ENCODE measurements at places on chromosomes 13 and 19.

DNA sequence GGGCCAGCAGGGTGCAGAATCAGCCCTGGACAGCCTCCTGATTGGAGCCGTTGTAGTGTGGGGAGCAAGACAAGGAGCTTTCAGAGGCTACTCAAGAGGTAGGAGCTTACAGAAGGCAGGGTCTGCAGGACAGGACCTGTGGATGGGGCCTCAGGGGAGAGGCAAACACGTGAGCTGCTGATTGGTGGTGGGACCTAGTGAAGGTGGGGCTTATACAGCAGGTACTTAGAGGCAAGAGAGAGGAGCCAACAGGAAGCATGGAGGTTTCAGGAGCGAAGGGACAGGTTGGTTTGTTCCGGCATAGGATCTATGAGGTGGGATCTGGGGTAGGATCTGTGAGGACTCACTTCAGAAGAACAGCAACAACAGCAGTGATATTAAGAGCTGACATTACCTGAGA lies 32.4 kb downstream of the ZSWIM4 start:
- no peak for DNase-seq

DNA sequence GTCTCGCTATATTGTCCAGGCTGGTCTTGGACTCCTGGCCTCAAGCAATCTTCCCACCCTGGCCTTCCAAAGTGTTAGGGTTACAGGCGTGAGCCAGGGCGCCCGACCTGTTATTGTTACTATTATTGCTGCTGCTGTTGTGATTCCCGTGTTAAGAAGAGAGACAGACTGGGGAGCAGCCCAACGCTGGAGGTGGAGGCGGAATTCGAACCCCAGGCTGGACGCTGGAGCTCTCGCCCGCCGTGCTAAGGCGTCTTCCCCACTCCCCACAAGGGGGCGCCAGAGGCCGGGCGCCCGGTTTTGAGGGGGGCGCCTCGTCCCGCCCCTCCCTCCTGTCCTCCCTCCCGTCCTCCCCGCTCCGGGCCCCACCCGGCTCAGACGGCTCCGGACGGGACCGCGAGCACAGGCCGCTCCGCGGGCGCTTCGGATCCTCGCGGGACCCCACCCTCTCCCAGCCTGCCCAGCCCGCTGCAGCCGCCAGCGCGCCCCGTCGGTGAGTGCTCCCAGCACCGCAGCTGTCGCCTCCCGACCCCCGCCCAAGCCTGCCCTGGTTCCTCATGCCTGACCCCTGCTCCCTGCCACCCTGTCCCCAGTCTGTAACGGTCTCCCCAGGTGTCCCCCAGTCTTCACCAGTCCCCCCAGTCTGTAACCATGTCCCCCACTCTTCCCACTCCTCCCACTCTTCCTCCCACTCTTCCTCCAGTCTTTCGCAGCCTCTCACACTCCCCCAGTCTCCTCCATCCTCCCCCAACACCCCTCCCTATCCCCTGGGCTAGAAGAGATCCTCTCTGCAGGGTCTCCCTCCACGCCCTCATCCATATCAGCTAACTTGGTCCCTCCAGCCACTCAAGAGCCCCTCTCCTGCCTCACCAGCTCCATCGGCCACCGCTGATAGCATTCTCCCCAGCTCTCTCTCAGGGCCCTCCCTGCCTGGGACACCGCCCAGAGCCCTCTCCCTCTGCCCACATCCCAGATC lies at the start of gene EHD2:
TSS of gene EHD2 (plus strand) at position 377 of the 976 bp plus-strand sequence. CDS start 3,191 bp downstream, outside the sequence.
- DNase-seq = no peak

- DNase-seq = no peak
These were observed 38.8 kb downstream of the FGF9 start for GRCh38 chr13:21709697-21710096.

- no peak for DNase-seq
These were observed 2.6 kb downstream of the VAV1 start for GRCh38 chr19:6774821-6775707.

GRCh38 chr19:41871573-41872383 lies 5.3 kb upstream of the CD79A start:
- DNase-seq = no peak

DNA sequence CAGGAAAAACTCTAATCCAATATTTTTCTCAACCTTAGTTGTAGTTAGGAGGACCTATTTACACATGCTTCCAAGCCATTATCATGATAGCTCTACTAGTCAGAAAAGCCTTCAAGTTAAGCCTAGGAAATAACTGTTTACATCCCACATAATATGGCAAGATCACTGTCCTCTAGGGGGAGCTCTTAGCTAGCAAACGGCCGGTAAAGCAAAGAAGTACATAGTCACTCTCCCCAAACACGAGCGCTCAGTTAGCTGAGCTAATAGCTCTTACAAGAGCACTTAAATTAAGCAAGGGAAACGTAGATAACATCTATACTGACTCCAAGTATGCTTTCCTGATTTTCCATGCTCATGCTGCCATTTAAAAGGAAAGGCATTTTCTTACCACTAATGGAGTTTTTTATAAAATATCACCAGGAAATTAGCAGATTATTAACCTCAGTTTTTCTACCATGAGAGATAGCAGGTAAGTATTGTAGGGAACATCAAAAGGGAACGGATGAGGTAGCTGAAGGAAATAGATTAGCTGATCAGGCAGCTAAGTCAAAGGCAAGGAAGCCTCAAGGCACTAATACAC lies 100.6 kb upstream of the PABPC3 start:
- peak; percentile 27 for DNase-seq

- DNase-seq = no peak
These were observed 88.2 kb downstream of the KCTD12 start for GRCh38 chr13:76798037-76798436.

- no peak for DNase-seq
These were observed 7.2 kb downstream of the MICU2 start for GRCh38 chr13:21596722-21597121.

DNA sequence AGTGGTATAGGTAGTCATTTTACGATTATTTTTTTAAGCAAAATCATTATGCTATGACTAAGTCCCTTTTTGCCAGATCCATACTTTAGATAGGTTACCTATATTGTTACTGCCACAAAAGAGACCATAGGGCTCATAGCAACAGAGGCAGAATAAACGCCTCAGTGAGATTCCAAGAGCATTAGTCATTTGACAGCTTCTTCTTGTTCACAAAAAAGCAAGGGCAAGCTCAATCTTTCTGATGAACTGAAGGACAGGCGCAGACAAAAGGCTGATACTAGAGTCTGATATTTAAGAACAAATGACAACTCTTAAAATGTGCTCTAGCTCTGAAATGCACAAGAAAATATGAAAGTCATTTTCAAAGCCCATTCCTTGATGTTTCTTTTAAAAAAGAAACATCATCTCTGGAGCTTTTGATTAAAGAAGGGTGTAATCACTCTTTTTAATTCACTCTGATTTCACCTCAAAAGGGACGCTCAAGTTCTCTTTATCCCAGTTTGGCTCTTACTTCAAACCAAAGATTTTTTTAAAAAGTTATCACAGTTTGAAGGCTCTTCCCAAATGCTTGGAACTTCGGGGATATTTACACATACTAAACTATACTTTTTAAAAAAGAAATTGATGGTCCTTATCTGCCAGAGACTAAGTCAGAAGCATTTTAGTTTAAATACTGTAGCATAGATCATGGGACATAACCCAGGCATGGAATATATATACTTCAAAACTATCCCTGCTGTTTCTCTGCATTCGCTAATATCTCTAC lies 187.2 kb downstream of the EFNB2 start:
- no peak for DNase-seq

DNA sequence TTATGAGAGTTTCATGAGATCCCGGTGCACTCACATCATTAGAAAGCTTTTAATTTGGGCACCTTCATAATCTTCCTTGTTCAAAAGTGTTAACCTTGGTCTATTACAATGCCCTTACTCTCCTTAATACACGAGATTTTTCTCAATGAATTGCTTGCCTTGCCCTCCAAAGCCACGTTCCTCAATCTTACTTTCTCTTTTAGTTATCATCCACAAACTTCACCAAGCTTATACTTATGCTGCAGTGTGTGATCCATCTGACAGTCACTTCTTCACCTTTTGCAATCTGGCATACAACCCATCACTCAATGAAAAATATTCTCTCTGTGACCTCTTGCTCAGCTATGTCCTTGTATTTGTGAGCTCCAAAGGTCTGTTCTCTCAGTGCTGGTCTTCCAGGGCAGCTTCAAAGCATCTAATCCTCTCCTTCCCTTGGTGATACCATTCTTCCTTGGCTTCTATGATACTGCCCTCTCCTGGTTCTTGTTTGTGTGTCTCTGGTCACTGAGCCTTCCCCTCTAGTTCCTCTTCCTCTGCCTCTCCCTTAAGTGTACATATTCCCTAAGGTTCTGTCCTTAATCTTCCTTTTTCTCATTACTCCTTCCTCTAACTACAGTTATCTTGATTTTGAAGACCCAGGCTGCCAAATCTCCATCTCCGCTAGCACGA lies 202.2 kb upstream of the STARD13 start:
- DNase-seq = no peak

- no peak for DNase-seq
These were observed 21.8 kb upstream of the OBI1 start for GRCh38 chr13:78680576-78681350.

GRCh38 chr19:17830567-17831418 lies 9.5 kb upstream of the INSL3 start:
- DNase-seq = no peak

DNA sequence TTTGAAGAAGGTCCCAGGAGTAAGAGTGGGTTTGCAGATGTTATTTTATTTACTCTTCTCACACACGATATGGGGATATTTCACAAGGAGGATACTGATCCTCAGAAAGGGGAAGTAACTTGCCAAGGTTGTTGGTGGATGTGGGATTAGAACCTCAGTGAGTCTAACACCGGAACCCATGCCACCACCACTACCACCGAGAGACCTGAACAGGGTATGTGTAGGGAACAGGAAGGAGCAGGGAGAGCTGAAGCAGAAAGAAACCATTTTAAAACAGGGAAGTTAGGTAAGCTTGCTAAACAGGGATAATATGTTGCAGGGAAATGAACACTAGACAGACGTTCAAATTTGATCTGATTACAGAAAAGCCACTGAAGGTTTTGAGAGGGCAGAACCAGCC lies 11.6 kb upstream of the CEACAM3 start:
- DNase-seq = no peak

- DNase-seq = peak; percentile 77
These were observed 56.2 kb downstream of the USPL1 start for GRCh38 chr13:30673669-30674521.

GRCh38 chr13:39875111-39875987 lies 219.9 kb downstream of the COG6 start:
- DNase-seq = no peak

DNA sequence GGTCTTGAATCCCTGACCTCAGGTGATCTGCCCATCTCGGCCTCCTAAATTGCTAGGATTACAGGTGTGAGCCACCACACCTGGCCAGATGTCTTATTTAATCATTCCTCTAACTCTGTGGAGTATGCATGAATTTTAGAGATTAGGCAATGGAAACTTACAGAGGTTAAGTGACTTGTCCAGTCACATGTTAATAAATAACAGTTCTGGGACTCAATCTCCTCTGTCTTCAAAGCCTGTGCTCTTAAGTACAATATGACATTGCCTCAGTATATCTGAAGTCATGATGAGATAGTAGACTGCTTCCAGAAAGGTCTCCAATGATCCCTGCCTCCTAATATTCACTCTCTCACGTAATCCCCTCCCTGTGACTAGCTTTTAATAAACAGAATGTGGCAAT lies 72.9 kb upstream of the TDRD3 start:
- DNase-seq = no peak

DNA sequence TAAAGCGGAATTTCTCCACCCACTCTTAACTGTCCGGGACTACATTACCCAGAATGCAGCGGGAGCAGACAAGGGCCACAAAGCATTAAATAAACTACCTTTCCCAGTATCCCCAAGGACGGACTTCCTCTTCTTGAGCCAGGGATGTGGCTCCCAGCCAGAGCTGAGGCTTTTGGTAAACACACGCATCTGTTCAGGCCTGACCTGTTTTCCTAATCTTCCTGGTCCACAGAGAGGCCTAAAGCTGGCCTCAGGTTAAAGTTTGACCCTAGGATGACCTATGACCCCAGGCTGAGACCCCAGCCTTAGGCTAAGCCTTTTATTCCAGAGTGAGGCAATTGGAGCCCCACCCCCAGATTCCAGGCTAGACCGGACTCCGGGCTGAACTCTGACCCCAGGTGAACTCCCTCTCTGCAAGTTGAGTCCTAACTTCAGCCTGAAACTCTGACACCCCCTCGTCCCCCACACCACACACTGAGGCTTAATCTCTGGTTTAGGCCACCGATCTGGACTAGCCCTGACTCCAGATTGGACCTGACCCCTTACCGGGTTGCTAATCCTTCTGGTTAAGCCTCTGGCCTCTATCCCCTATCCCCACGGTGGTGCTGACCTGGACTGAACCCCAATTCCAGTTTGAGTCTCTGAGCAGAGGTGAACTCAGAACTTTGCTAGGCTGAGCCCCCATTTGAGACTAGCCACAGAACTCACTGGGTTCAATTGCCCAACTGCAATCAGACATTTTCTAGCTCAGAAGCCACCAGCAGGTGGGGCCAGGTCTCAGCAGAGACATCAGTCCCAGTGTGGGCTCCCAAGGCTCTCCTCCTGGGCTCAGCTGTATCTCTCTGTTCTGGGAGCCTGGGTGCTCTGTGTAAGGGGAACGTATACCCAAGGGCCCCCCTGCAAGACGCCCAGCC lies 750 bp upstream of the GPR108 start:
- peak; percentile 52 for DNase-seq

- DNase-seq = no peak
These were observed 119.7 kb upstream of the SOX1 start for GRCh38 chr13:111947026-111947810.

GRCh38 chr13:102280366-102280765 lies 121.5 kb downstream of the FGF14 start:
- no peak for DNase-seq

DNA sequence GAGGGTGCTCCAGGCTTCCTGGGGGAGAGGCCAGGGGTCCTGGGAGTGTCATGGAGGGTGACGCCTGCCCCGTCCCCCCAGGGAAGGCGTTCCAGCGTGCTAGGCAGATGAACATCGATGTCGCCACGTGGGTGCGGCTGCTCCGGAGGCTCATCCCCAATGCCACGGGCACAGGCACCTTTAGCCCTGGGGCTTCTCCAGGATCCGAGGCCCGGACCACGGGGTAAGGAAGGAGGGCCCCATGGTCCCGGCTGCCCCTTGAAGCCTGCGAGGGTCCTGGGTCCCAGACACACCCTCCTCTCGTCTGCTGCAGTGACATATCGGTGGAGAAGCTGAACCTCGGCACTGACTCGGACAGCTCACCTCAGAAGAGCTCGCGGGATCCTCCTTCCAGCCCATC lies 11.4 kb downstream of the PTGER1 start:
- no peak for DNase-seq

- DNase-seq = no peak
These were observed 859 bp downstream of the ZNF568 start for GRCh38 chr19:36916991-36917390.

- no peak for DNase-seq
These were observed 73.0 kb upstream of the MAB21L1 start for GRCh38 chr13:35549481-35549880.

GRCh38 chr13:85099245-85099644 lies 700.0 kb downstream of the SLITRK6 start:
- no peak for DNase-seq

GRCh38 chr13:47294691-47295090 lies 397.8 kb upstream of the HTR2A start:
- DNase-seq = no peak

- no peak for DNase-seq
These were observed 1161.3 kb downstream of the PCDH17 start for GRCh38 chr13:58792854-58793253.

GRCh38 chr13:44921246-44921877 lies 67.9 kb downstream of the NUFIP1 start:
- DNase-seq = no peak

Data from stimulated activated CD8-positive, alpha-beta memory T cell treated with anti-CD3 and anti-CD28 coated beads, Interleukin-4, amount 100 ng/mL, for 1 hour (primary cell).